CD4-positive, alpha-beta T cell treated with Interleukin-17A for 1 hour (primary cell): ENCODE measurements at places on chromosomes 2 and 18.

- no peak for DNase-seq
Measured at GRCh38 chr2:126643972-126644371, 12.0 kb upstream of the GYPC start.

DNA sequence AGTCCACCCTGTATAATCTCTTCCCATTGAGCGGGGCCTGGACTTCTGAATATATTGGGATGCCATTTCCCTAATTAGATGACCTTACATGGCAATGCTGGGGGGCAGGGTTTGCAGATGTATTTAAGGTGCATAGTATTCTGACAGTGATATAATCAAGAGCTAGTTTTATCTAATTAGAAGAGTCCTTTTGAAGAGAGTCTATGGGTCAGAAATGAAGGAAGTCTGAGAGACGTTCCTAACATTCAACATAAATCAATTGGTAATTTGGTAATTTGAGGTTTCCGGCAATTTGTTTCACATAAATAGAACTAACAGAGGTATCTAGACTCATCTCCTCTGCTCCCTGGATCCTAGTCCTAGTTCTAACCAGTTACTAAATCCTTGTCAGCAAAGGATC is 25.7 kb upstream of the UXS1 start:
- DNase-seq: no peak

- DNase-seq: no peak
Measured at GRCh38 chr18:39149211-39149806, 1583.7 kb upstream of the CELF4 start.

DNA sequence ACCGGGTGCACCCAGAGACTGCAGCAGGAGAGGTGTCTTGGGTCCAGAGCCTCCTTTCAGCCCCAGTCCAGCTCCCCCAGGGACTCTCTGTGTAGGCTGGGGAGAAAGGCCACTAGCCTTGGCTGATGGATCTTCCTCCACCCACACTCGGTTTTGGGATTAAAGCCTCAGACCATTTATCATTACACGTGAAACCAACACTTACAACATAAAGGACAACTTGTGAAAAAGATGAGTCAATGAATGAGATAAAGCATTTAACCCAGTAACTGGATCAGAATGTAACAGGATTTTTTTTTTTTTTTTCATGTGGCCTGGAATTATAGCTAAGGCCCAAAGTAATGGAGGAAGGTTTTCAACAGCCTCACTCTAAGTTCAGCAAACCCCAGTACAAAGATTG is 32.1 kb downstream of the NAT8 start:
- DNase-seq: no peak

DNA sequence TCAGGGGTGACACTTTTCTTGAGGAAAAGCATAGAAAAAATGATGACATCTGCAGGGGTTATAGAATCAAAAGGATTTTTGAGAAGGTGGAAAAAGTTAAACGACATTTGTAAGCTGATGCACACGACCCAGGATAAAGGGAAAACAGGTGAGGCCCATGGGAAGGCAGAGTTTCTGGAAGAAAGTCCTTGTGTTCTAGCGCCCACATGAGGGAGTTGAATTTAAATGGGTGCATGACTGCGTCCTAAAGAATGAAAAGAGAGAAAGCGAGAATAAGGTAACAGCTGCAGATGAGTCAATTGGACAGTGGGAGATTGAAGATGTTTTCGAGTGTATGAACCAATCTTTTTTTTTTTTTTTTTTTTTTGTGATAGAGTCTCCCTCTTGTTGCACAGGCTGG is 158.1 kb downstream of the GALR1 start:
- DNase-seq: no peak

GRCh38 chr2:21715887-21716286 is 592.1 kb downstream of the TDRD15 start:
- no peak for DNase-seq

DNA sequence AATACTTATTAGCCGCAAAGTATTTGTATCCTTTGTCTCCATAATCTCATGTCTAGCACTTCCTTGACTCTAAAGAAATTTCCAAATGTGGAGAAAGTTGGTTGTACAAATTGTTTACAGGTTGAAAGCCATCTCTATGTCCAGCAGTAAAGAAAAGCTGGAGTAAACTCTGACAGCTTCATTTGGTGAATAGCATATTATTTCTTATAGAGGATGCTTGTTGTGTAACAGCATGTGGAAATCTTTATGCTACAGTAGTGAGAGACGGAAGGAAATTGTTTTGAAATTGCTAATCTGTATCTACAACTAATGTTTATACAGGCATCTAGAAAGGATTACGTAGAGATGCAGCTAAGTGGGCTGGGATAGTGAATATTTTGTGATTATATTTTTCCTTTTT is 78.5 kb downstream of the UGGT1 start:
- DNase-seq: no peak

DNA sequence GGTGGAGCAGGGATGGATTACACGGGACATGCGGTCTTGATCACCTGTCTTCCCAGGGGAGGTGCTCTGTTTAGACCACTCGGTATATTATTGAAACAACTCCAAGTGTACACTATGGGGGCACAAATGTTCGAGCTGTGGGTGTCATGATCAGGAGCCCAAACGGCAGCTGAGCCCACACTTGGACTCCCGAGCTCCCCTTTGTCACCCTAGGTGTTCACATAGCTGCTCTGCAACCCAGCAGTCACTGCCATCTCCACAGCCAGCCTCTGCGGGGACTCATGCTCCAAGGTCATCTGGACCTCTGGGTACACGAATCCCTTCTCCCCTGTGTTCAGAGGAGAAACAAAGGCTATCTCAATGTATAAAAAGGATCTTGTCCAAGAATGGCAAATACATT is 46.0 kb downstream of the CAPN13 start:
- DNase-seq: no peak

DNA sequence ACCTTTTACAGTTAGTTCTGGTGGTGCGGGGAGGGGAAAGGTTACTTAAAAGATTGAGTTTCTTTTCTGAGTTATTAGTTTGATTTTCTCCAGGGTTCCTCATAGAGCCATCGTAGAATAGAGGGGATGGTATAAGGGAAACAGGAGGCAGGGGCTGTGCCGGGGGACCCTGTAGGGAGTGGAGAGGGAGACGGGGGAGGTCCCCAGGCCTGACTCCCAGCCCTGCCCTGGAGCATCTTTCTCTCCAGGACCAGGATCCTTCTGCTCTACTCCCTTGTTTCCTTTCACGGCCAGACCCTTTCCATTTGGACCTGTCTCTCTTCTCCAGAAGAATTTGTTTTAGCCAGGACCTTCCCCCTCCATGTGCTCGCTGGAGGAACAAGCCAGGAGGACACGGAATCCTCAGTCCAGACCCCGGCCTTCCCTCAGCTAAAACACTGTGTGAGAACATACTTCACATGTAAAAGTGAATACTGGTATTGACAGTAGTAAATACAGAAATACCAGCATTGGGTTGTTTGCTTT is 35.4 kb downstream of the DGKD start:
- no peak for DNase-seq

- DNase-seq: no peak
Measured at GRCh38 chr2:7697052-7697451, 779.8 kb downstream of the RNF144A start.

DNA sequence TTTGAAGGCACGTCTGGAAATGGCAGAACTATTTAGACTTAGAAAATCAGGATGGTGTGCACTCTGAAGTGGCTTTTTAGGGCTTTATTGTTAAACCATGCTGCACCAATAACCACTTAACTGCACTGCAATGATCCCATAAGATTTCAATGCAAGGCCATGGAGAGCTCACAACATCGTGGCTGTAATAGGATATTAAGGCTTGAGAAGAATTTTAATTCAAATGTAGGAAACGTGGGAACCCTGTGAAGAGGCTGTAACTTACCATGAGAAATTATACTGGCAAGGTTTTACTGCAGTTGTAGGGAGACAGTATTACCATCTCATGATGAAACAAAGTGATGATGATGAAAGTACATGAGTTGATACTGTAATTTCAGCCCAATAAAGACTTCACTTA is 242.5 kb downstream of the AFF3 start:
- DNase-seq: no peak

- no peak for DNase-seq
Measured at GRCh38 chr2:238167761-238168160, 9.0 kb downstream of the ERFE start.

- DNase-seq: no peak
Measured at GRCh38 chr2:90209009-90209408, 1517.5 kb downstream of the RPIA start.

- DNase-seq: peak; percentile 28
Measured at GRCh38 chr2:202278944-202279343, 13.4 kb downstream of the NOP58 start.

- DNase-seq: no peak
Measured at GRCh38 chr2:239930871-239931771, 94.0 kb downstream of the NDUFA10 start.

- DNase-seq: no peak
Measured at GRCh38 chr2:167602122-167602521, 645.3 kb downstream of the STK39 start.

- DNase-seq: no peak
Measured at GRCh38 chr2:173680574-173680973, 284.6 kb downstream of the SP3 start.

DNA sequence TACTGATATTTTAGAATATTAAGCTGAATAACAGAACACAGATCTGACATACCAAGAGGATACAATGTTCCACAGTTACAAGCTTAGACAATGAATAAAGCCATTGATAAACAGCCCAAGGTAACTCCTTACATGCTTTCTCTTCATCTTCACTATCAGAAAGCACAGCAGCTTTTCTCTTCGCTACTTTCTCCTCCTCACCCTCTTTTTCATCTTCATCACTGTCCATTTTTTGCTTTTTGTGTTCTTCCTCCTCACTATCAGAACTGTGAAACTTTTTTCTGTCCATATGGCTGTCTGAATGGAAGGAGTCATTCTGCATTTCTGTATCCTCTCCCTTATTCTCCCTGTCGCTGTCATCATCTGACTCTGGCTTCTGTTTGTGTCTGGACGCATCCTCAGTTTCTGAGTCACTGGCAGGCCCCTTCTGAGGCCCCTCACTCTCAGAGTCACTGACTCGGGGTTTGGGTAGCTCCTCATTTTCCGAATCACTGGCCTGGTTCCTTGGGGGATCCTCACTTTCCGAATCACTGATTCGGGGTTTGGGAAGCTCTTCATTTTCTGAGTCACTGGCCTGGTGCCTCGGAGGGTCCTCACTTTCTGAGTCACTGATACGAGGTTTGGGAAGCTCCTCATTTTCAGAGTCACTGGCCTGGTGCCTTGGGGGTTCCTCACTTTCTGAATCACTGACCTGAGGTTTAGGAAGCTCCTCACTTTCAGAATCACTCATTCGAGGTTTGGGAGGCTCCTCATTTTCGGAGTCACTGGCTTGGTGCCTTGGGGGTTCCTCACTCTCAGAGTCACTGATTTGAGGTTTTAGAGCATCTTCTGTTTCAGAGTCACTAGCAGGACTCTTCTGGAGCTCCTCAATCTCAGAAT is 21.5 kb downstream of the IWS1 start:
- DNase-seq: no peak

GRCh38 chr2:146312899-146313298 is 1531.9 kb upstream of the ACVR2A start:
- DNase-seq: no peak

- DNase-seq: no peak
Measured at GRCh38 chr2:71336802-71337201, 5.2 kb downstream of the ZNF638 start.

- DNase-seq: no peak
Measured at GRCh38 chr2:128410035-128410757, 91.5 kb upstream of the HS6ST1 start.
